ENCODE measurements at places on chromosomes 7 and 10. TPM values are rescaled to one million over a fixed set of nuclear protein-coding genes. Genes with fewer than 3 reads are reported as not detected.

The MOGAT3 gene
- total RNA-seq: not detected

The IFIT2 gene
- 1.0 TPM for total RNA-seq

The CALN1 gene
- total RNA-seq: 0.17 TPM

The TMEM184A gene
- 34.8 TPM for total RNA-seq

The TMEM130 gene
- total RNA-seq: not detected

The FOXI2 gene
- not detected for total RNA-seq

The TAS2R41 gene
- not detected for total RNA-seq

The CCDC136 gene
- 11.1 TPM for total RNA-seq

The GHRHR gene
- total RNA-seq: not detected

DNA sequence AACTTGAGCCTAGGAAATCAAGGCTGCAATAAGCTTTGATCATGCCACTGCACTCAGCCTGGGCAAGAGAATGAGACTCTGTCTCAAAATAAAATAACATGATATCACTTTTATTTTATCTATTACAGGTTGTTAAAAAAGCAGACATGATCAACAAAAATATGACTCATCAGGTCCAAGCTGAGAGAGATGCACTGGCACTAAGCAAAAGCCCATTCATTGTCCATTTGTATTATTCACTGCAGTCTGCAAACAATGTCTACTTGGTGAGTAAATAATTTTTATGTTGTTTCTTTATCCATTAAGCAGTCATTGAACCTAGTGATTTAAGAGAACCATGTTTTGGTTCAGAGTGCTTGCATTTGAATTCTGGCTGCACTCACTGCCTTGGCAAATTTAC, 3.3 kb downstream of the MASTL start:
- DNase-seq: no peak

- no peak for DNase-seq
These were observed 105.1 kb downstream of the INPP5A start for GRCh38 chr10:132642732-132643008.

- no peak for DNase-seq
These were observed 288.3 kb downstream of the CELF2 start for GRCh38 chr10:11305825-11306593.

GRCh38 chr10:121713486-121713885, 115.2 kb upstream of the FGFR2 start:
- DNase-seq: no peak

DNA sequence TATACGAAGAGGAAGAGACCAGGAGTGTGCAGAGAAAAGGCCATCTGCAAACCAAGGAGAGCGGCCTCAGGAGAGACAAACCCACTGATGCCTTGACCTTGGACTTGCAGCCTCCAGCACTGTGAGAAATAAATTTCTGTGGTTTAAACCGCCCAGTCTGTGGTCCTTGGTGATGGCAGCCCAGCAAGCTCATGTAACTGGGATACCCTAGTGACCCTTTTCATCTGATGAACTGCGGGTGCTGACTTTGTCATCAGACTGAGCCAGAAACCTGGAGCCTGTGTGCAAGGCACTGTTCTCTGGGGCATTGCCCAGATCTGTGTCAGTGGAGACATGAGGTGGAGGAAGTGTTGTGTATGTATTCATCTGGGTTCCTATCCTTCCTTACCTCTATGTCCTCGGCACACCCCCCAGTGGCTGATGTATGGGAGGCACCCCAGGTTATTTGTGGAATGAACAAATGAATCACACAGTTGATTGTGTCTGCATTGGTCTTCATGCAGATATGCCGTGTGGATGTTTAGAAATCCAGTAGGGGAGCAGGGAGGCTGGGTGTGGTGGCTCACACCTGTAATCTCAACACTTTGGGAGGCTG, 64.5 kb upstream of the BTBD16 start:
- no peak for DNase-seq

DNA sequence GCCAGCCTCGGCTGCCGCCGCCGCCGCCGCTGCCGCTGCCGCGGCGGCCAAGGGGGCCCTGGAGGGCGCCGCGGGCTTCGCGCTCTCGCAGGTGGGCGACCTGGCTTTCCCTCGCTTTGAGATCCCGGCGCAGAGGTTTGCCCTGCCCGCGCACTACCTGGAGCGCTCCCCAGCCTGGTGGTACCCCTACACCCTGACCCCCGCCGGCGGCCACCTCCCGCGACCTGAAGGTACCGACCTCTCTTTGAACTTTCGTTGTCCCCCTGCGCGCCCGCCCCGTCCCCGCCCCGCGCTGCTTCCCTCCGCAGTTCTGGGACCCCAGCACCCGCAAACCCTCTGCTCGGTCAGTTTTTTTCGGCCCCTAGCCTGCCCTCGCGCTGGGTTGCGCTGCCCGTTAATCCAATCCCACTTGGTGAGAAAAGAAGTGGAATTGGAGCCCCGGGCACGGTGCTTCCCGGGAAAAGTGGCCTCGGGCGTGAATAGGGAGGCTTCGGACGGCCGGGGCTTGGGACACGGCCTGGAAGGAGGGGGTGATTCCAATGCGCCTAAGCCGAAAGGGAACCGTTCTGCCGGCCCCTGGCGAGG, 543 bp downstream of the HMX3 start:
- no peak for DNase-seq

GRCh38 chr7:8625612-8626011, 192.2 kb downstream of the NXPH1 start:
- DNase-seq: no peak

GRCh38 chr7:22016507-22016906, 70.8 kb upstream of the CDCA7L start:
- DNase-seq: no peak

DNA sequence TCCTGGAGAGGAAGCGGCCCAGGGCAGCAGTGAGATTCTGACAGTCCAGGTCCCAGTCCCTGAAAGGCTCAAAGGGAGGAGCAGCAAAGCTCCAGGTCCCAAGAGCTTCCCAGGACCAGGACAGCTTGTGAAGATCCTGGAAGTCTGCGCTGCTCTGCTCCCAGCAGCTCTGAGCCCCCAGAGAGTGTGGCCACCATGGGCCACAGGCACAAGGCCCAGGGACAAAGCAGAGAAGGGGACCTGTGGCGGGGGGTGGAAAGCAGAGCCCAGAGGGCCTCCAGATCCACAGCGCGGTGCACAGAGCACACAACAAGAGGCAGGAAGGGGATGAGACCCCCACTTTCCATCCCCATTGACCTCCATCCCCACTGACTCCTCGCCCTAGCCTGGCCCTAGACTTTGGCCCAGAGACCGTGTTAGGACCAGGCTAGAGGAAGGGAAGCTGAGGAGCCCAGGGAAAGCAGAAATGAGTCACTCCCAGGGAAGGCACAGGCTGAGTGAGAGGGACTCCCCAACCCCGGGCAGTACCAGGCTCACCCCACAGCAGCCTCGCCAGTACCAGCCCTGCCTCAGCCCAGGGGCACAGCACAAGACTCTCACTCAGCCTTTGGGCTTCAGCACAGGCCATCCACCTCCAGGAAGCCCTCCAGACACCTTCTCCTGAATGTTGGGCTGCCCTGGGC, 75.5 kb downstream of the GRID1 start:
- DNase-seq: no peak

GRCh38 chr7:109376576-109376975, 806.9 kb downstream of the DNAJB9 start:
- no peak for DNase-seq

DNA sequence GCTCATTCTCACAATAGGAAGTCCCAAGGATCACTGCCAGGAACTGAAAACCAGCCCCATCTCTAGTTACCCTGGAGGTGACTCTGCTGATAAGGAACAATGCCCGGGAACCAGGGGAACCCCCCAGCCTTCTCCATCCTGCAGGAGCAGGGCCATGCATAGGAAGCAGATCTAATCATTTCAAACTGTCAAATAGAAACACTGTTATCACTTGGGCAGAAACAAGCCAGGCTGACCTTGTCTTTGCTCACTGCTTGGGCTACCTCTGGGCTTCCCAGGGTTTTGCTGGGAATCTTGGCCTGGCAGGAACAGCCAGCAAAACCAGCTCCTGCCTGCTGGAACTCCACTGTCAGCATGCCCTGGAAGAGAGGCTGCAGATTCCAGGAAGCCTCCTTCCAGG, 114.1 kb downstream of the RNF216 start:
- DNase-seq: no peak

DNA sequence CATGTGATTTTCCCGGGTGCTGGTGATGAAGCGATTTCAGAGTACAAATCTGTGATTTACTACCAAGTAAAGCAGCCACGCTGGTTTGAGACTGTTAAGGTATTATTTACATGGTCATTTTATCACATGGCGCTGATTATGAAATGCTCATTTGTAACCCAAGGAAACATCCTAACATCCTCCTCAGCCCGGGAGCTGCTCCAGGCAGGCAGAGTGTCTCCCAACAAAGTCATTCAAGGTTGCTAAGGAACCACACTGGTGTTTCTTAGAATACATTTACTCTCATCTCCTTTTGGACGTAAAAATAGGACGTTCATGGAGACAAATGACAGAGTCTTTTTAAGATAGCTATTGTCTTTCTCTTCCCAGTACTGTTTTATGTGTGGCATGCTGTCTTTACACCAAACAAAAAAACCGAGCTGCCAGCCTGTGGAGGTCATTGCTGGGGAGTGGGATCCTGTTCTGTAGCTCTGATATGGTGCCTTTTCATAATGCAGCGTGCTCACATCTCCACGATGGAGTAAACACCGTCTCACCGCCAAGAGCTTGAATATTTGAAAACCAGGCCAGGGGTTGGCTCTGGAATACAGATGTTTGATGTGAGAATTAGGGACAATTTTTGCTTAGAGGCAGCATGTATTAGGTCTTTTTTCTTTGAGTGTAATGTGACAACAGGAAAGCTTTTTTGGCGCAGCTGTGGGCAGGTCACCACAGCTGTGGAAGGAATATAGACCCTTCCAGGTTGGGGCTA, 119.6 kb downstream of the DOCK1 start:
- DNase-seq: no peak

DNA sequence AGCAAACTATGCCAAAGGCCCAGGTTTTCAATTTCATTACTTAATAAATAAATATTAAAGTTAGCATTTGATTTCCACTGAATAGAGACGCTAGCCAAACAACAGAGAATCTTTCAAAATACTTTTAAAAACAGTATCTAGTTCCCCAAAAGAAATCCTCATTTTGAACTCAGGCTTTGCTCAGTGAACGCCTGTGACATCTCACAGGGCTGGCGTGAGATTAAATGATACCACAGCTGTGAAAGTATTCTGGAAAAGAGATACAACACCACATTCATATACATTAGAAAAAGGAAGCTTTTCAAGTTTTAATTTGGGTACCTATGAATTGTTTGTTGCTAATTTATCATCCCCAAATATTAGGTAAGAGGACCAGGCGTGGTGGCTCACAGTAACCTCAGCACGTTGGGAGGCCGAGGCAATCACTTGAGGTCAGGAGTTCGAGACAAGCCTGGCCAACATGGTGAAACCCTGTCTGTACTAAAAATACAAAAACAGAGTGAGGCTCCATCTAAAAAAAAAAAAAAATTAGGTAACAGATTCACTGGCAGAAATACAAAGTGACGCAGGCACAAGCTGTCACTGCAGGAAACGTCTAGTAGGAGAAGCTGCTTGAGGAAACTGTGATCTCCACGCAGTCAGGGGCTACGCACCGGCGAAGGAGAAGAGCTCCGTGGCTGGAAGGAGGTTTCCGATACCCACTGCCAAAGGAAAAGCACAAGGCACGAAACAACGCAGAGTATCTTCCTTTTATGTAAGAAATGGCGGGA, 50.0 kb downstream of the AMZ1 start:
- no peak for DNase-seq

DNA sequence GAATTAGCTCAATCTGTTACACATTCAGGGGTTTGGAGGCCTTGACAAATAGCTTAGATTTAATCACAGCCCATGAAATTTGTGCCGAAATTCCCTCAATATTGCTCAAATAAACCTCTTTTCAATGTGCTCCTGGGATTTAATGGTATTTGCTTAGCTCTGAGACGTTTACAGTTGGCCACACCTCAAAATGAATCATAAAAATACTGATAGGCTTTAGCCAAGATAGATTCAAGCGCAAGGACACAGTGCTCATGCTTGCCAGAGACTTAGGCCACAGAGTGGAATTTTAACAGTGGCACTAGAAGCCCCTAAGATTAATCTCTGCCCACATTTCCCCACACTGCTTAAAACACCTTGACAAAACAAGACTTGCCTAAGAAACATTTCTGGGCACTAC, 2.3 kb upstream of the SEMA3C start:
- no peak for DNase-seq

DNA sequence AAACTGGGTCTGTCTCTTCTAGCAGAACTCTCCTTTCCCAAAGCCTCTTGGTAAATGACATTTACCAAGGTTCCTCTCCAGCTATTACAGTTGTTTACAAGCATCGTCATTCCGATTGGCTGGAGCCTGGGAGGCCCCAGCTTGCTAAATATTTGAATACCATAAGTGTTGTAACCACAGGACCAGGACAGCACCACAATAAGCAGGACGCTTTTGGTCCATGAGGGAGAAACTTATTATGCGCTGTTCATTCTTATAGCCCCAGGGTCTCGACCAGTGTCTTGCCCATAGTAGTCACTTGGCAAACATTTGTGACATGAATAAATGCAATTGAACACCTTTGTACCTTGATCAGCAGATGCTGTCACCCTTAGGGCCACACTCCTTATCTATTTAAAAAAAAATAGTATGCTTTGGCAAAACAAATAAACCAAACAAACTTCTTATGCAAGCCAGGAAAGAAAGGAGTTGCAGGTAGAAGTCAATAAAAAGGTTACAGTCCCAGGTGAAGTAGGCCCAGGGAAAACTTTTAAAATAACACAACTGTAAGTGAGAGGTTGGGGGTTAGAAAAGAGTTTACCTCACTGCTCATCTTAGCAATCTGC, 32.8 kb downstream of the NRAP start:
- no peak for DNase-seq

- DNase-seq: no peak
These were observed 120.4 kb upstream of the SORCS3 start for GRCh38 chr10:104520653-104521052.

DNA sequence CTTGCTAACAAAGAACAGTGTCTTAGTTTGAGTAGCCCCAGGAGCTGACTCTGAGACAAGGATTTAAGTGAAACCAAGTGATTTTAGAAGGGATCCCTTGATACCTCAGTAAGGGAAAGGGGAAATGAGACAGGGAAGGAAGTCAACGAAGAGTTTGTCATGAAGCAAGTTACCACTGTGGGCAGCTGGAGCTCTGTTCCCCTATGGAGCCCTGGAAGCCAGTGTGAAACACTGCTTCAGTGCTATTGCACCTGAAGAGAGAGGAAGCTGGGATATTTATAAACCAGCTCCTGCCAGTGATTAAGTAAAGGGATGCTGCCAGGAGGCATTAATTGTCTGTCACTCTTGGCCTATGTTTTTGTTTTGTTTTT, 58.9 kb upstream of the WAPL start:
- DNase-seq: no peak

DNA sequence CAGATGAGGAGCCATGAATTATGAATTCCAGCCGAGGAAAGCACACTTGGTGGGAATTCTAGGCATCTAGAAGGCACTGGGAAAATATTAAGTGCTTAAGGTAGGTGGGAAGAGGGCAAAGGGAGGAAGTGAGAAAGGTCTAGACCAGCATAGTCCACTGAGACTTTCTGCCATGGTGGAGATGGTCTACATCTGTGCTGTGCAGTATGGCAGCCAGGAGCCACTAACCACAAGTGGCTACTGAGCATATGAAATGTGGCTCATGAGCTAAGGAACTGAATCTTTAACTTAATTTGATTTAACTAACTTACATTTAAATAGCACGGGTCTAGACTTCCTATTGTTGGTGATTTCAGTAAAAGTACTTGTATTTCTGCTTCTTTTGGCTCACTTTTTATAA, 82.5 kb upstream of the SEM1 start:
- DNase-seq: no peak
